Activated naive CD4-positive, alpha-beta T cell treated with anti-CD3 and anti-CD28 coated beads for 36 hours (primary cell): ENCODE measurements at places on chromosomes 1 and 21. TPM values are rescaled to one million over a fixed set of nuclear protein-coding genes. Genes with fewer than 3 reads are reported as not detected.

The ABL2 gene
- total RNA-seq, result 8.1 TPM

The DFFA gene
- 36.1 TPM for total RNA-seq

GRCh38 chr1:109816175-109816811 lies 52.6 kb upstream of the EPS8L3 start:
- H3K4me3 ChIP-seq, result no peak overlapping the region
- no peaks in the 10 kb centered on the region for H3K27me3 ChIP-seq
- H3K36me3 ChIP-seq, result no peaks in the 10 kb centered on the region
- no peak for DNase-seq

DNA sequence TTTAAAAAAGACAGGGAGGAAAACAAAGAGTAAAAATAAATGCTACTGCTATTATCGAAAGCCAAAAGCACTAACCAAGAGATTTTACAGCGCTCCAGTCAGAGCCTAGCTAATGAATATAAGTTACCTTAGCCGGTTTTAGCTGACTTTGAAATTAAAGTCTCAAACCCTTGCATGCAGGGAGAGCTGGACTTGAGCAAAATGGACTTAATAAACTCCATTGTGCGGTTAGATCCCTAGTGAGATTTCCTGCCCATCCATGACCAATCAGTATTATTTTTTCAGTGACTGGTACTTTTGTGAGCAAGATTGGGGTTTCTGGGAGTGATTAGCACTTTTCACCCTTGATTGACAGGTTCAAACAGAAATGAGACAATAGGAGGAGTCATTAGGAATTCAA lies 333.4 kb upstream of the ADGRL2 start:
- H3K36me3 ChIP-seq, result no peaks in the 10 kb centered on the region
- H3K27me3 ChIP-seq, result no peaks in the 10 kb centered on the region

GRCh38 chr1:153670859-153671627 lies at the start of gene ILF2:
ILF2 (minus strand) TSS chr1:153670993; CDS start chr1:153670922, 71 bp downstream.
- no peaks in the 10 kb centered on the region for H3K27me3 ChIP-seq
- DNase-seq, result peak; percentile 99
- H3K36me3 ChIP-seq, result peaks cover 43% of the 10 kb centered on the region
- H3K4me1 ChIP-seq, result peaks cover 36% of the 10 kb centered on the region
- H3K27ac ChIP-seq, result no peak within 1 kb of the TSS

DNA sequence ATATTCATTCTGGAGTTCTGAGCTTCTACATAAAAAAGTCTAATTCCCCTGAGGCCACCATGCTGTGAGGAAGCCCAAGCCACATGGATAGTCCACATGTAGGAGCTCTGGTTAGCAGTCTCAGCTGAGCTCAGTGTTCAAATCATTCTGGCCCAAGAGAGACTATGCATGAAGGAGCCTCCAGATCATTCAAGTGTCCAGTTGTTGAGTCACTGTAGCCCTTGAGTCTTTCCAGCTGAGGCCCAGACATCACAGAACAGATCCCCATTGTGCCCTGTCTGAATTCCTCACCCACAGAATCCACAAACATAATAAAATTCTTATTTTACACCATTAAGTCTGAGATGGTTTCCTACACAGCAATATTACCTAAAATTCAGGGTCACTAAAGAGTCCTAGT lies 107.0 kb upstream of the NGF start:
- H3K4me1 ChIP-seq, result no peaks in the 10 kb centered on the region
- no peaks in the 10 kb centered on the region for H3K36me3 ChIP-seq
- H3K27ac ChIP-seq, result no peak overlapping the region
- peaks cover 5% of the 10 kb centered on the region for H3K27me3 ChIP-seq

GRCh38 chr1:8097077-8097799 lies 71.1 kb upstream of the ERRFI1 start:
- peaks cover 36% of the 10 kb centered on the region for H3K4me1 ChIP-seq
- no peak overlapping the region for H3K4me3 ChIP-seq
- H3K27me3 ChIP-seq, result peaks cover 17% of the 10 kb centered on the region
- peak; percentile 53 for DNase-seq
- peak overlapping the region; percentile 81 for H3K27ac ChIP-seq

- H3K4me3 ChIP-seq, result no peak overlapping the region
- H3K36me3 ChIP-seq, result no peaks in the 10 kb centered on the region
- H3K4me1 ChIP-seq, result no peaks in the 10 kb centered on the region
- H3K27ac ChIP-seq, result no peak overlapping the region
These were observed 708.1 kb downstream of the MRPL39 start for GRCh38 chr21:24899138-24899537.

GRCh38 chr1:35619237-35620121 lies 21.8 kb downstream of the PSMB2 start:
- no peaks in the 10 kb centered on the region for H3K4me1 ChIP-seq
- no peak overlapping the region for H3K4me3 ChIP-seq
- H3K36me3 ChIP-seq, result peaks cover 15% of the 10 kb centered on the region
- no peaks in the 10 kb centered on the region for H3K27me3 ChIP-seq
